Non-pigmented ciliary epithelial cell (primary cell): ENCODE measurements at places on chromosomes 7 and 10.

DNA sequence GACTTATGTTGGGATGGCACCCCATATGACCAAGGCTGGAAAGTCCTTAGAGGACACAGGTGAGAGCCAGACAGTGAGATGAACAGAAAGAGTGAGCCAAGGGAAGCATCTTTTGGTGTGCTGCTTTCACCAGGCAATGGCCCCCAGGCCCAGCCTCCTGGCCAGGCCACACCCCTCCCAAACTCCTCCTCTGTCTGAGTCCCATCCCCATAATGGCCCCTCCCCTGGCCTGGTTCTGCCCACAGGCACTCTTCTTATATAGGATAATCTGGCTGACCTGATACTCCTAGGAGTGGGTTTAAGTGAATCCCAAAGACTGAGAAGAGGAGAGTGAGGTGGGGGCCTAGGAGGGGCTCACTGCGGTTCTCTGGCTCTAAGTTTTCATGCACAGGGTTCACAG is 252.5 kb downstream of the RPS24 start:
- DNase-seq: no peak

DNA sequence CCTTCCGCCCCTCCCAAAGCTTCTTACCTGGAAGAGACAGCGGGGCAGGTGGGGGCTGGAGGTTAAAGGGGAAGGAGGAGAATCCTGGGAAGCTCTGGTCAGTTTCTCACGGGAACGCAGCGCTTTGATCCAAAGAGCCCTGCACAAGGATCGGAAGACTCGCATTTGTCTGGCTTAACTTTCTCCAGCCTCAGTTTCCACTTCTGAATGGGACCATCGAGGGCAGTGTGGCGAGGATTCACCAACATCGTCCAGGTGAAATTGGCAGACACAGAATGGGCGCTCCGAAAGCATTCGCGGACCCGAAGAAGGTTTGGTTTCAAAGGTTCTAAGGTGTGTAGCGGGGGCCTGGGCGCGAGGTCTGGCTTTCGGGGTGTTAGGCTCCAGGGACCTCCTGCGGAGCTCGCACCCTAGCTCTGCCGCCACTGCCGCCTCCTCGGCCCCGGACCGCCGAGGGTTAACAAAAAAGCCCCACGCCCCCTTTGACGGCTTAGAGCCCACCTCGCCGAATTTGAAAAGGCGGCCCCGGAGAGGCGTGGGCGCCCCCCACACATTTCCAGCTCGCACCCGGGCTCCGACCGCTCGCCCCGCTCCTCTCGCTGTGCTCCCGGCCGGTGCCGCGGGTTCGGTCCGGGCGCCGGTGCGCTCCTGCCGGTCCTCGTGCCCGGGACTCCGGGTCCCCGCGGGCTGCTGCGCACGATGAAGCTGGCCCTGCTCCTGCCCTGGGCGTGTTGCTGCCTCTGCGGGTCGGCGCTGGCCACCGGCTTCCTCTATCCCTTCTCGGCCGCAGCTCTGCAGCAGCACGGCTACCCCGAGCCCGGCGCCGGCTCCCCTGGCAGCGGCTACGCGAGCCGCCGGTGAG is at the start of gene COL26A1:
Gene COL26A1, plus strand, starts transcription at position 542 of the 862 bp plus-strand sequence. Its CDS starts 158 bp downstream, at position 700.
- no peak for DNase-seq

- no peak for DNase-seq
Observed at GRCh38 chr10:22054961-22055360, 51.4 kb upstream of the DNAJC1 start.

DNA sequence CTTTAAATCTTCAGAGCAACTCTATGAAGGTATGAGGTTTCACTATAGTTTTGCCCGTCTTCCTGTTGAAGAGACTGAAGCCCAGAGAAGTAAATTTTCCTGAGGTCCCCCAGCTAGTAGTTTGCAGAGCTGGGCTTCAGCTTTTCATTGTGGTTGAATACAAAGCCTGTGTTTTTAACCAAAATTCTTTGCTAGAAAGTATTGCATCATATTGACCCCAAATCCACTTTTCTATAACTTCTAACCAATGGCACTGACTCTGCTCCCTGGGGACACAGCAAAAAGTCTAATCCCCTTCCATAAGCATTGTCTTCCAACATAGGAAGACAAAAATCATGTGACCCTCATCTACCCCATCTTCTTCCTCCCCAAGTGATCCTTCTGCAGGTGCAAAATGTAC is 93.0 kb downstream of the KCNMA1 start:
- DNase-seq: no peak

DNA sequence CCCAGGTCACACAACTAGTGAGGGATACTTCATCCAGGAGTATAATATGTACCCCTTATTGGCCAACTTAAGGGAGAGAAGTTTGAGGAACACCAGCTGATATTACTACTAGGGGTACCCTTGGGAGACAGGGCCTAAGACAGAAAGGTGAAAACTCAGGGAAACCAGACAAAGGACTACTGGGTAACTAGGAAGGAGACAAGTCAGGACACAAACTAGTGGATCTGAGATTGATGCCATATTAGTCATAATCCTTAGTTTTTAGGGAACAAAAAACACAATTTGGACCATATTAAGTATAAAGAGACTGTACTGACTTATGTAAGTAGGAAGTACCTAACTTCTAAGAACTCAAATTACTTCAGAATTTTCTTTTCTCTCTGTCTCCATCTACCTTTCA is 79.3 kb upstream of the CCDC6 start:
- no peak for DNase-seq

GRCh38 chr10:116000151-116000842 is 272.7 kb downstream of the GFRA1 start:
- DNase-seq: no peak

- no peak for DNase-seq
Observed at GRCh38 chr10:118276204-118276603, 65.9 kb downstream of the FAM204A start.

DNA sequence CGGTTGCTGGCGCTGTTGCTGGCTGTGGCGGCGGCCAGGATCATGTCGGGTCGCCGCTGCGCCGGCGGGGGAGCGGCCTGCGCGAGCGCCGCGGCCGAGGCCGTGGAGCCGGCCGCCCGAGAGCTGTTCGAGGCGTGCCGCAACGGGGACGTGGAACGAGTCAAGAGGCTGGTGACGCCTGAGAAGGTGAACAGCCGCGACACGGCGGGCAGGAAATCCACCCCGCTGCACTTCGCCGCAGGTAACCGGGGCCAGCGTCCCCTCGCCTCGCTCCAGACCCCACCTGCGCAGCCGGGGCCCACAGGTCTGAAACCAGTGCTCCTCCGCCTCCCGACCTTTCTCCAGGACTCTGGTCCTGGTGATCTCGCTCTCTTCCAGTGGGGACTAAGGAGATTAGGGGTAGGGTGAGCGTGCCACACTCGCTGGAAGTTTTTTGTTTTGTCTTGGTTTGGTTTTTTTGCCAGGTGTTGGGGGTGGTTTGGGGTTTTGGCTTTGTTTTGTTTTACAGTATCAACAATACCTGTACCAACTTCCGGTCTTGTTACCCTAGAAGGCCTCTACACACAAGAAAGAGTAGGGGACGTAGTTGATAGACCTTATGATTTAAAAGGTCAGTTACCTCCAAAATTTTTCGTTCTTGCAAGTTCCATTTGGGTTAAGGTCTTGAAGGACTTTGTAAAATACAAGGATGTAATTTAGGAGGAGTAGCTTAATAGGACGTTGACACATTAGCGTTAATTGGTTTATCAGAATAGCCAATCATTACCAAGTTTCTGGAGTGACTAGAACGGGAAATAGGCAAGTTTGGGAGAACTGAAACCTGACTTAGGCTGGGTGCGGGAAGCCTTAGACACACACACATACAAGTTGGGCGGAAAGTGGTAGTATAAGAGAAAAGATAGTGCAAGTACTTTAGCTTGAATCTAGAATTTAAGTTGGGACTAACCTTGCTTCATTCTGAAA is 704 bp downstream of the TNKS2 start:
- DNase-seq: no peak

- no peak for DNase-seq
Observed at GRCh38 chr7:37598824-37599223, 84.7 kb upstream of the GPR141 start.

DNA sequence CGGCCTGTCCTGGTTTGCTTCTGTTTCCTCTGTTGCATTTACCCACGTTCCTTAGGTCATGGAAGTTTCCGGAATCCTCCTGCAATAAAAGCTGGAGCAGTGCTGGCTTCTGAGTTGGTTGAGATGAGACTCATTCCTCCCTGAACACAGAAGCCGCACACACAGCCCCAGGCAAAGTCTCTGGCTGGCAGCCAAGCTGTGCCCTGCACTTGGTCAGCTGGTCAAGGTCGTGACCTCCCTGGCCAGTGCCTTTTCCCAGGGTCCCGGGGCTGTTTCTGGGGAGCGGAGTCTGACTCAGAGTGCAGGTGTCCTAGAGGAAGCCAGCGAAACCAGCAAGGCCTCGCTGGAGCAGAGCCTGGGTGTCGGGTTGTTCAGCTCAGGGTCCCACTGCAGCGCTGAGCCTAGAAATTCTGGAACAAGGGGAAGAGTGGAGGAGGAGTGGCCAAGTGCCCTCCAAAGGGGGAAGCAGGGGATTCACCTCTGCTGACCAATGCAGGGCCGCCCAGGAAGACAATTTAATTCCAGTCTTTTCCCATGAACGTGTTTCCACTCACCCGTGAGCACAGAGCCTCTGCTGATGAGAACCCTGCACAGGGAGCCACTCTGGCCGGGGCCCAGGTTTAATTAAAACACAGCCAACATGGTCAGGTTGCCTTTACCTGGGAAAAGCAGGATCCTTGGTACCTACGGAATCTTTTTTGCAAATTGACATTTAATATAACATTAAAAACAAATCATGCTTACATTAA is 245.5 kb upstream of the PPP2R2D start:
- no peak for DNase-seq

GRCh38 chr7:2566890-2567678 is 8.3 kb downstream of the IQCE start:
- no peak for DNase-seq

GRCh38 chr10:17122726-17123661 is 6.6 kb downstream of the CUBN start:
- DNase-seq: no peak
